ENCODE measurements at places on chromosomes 7 and 10.
A peak's percentile ranks its signal among the peaks of the same experiment; 100 is the strongest.

GRCh38 chr10:79230328-79230830 is 116.9 kb upstream of the PPIF start:
- no peak for DNase-seq

- no peak for DNase-seq
These were observed 224.8 kb downstream of the BBS9 start for GRCh38 chr7:33354201-33354600.

DNA sequence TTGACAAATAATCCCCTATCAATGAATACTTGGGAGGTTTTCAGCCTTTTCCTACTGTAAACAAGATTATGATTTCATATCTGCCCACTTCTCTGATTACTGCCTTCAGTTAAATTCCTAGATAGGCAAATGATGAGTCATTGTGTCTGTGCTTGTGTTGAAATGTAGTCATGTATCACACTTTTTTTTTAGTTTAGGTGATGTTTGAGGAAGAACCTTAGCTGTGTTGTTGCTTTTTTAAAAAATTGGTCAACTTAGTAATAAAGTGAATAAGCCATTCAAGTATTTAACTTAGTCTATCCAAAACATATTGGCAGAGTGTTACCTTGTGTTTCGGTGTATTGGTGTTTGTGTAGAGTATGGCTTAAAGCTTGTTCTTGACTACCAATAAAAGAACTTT is 60.0 kb downstream of the WAC start:
- no peak for DNase-seq

DNA sequence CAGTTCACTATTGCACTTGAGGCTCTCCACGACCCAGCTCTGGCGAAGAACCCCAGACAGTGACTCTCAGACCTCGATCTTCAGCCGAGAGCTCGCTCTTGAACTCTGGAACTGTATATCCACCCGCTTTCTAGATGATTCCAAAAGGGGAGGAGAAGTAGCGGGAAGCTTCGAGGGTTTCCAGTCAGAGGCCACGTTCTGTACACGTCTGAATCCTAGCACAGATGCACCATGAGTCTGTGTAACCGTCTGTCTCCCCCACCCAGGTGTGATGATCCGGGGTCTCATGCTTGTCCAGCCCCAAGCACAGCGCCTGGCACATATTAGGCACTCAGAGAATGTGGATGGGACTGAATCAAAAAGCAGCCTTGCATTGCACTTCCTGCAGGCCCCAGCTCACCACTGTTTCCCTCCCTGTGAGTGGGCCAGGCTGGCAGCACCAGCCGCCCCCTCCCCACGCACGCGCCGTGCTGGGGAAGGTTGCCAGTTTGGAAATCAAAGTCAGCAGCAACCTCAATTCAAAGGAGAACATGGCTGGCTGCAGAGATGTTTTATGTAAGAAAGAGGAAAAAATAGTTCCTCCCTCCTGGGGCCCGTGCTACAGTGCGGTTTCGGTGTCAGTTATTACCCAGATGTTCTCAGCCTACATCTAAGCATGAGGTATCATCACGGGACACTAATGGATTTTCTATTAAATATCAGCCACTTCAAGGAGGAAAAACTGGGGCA is 5.7 kb downstream of the GRID2IP start:
- peak; percentile 83 for DNase-seq

- no peak for DNase-seq
These were observed 501.1 kb downstream of the TNS3 start for GRCh38 chr7:47080816-47081215.

DNA sequence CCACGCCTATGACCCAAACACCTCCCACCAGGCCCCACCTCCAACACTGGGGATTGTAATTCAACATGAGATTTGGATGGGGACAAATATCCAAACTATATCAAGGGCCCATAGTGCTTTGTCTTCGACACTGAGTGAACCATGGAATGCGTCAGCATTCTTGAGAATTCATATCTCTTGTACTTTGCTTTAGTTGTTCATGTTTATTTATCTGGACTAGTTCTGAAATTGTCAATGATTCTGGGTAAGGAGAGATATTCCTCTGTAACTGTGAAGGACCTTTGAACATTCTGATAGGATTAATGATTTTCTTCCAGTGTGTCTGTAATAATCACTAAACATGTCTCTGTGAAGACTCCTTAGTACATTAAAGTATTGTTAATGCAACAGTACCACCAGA is 374.8 kb downstream of the LRMDA start:
- no peak for DNase-seq
